ENCODE measurements at places on chromosomes 7 and 10. TPM values are rescaled to one million over a fixed set of nuclear protein-coding genes. Genes with fewer than 3 reads are reported as not detected.
A peak's percentile ranks its signal among the peaks of the same experiment; 100 is the strongest.

GRCh38 chr7:26526265-26526587 is 234.6 kb downstream of the SNX10 start:
- no peaks in the 10 kb centered on the region for H3K4me1 ChIP-seq
- no peaks in the 10 kb centered on the region for H3K36me3 ChIP-seq
- H3K27ac ChIP-seq, result no peak overlapping the region
- no peak overlapping the region for H3K4me3 ChIP-seq
- no peak for DNase-seq

- H3K4me3 ChIP-seq, result no peak overlapping the region
- no peak for DNase-seq
- H3K27ac ChIP-seq, result no peak overlapping the region
- peaks cover 10% of the 10 kb centered on the region for H3K27me3 ChIP-seq
- no peaks in the 10 kb centered on the region for H3K4me1 ChIP-seq
These were observed 19.3 kb upstream of the ING3 start for GRCh38 chr7:120931243-120931642.

- H3K27me3 ChIP-seq, result no peaks in the 10 kb centered on the region
- no peak overlapping the region for H3K4me3 ChIP-seq
These were observed 651.1 kb downstream of the SORCS1 start for GRCh38 chr10:106513352-106513771.

- no peaks in the 10 kb centered on the region for H3K36me3 ChIP-seq
- H3K4me3 ChIP-seq, result no peak overlapping the region
- DNase-seq, result no peak
- H3K27me3 ChIP-seq, result peaks cover 7% of the 10 kb centered on the region
- no peak overlapping the region for H3K27ac ChIP-seq
These were observed 13.4 kb upstream of the CRYGN start for GRCh38 chr7:151453326-151453791.

DNA sequence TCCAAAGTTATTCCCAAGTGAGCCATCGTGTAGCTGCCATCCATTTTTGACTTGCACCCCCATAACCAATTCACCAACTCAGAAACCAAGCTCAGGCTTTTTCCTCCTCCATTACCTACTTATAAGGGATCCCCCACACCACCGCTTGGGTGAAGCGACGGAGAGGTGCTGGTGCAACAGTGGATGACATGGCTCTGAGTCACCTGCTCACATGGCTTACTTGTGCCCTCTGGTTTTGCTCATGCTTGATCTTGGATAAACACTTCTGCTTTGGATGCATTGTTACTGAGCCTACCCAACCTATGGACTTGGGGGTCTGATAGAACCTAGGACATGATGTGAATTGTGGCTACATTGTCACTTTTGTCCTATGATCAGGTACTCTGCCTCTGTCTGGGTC is 12.0 kb upstream of the AKR1B1 start:
- H3K27ac ChIP-seq, result no peak overlapping the region
- DNase-seq, result no peak
- no peak overlapping the region for H3K4me3 ChIP-seq
- peaks cover 5% of the 10 kb centered on the region for H3K27me3 ChIP-seq
- H3K4me1 ChIP-seq, result no peaks in the 10 kb centered on the region

DNA sequence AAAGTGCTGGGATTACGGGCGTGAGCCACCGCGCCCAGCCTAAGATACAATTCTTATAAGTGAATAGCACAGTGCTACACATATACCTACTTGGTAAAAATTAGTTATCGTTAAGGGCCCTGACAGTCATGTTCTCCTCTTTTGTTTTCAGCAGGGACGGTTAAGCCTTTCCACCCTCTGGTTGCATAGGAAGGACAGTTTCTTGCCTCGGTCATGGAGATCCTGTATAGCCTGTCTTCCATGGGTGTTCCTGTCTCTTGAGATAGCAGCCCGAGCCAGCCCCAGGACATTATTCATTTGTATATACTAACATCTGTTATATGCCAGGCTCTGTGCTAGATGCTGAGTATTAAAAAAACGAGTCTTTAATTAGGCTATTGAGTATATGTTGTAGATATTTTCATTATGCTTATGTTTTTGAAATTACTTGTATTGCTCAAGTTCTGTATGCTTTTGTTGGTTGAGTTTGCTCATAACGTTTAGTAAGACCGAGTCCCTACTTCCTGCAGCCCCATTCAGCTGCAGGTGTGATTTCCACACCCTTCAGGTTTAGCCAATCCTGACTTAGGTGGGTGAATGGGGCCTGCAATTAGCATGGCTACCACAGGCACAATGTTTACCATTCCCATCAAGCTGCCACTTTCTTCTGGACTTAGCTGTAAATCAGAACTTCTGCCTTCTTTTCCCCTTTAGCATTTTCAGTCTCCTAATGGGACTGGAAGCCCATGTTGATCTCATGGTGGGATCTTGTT is 24.8 kb downstream of the CCSER2 start:
- H3K27me3 ChIP-seq, result no peaks in the 10 kb centered on the region
- H3K4me1 ChIP-seq, result peaks cover 75% of the 10 kb centered on the region
- no peaks in the 10 kb centered on the region for H3K36me3 ChIP-seq
- H3K4me3 ChIP-seq, result no peak overlapping the region

- peaks cover 9% of the 10 kb centered on the region for H3K36me3 ChIP-seq
- H3K4me1 ChIP-seq, result peaks cover 25% of the 10 kb centered on the region
- H3K4me3 ChIP-seq, result no peak overlapping the region
- no peak overlapping the region for H3K27ac ChIP-seq
- no peak for DNase-seq
- no peaks in the 10 kb centered on the region for H3K27me3 ChIP-seq
These were observed 99.5 kb upstream of the MXI1 start for GRCh38 chr10:110107887-110108286.

DNA sequence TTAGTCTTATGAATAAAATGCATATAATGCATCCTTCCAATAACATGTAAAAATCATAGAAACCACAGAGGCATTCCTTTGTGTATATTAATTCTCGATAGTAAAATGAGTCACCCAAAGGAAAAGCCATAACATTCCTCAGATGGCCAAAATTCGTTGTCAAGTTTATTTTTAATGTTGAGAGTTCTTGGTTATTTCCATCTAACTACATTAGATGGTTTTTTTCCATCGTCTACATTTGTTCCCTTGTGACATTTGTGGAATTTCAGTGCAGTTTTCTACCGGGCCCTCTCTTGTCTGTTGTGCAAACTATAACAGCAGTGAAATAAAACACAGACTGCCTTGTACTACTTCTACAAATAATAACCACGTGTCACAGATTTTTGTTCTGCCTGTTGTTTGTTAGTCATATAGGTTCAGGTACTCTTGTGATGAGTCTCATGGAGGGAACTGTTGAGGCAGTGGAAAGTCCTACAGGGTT is 54.7 kb upstream of the CCAR1 start:
- no peak for DNase-seq
- H3K27ac ChIP-seq, result no peak overlapping the region
- peak overlapping the region; percentile 23 for H3K4me3 ChIP-seq
- H3K27me3 ChIP-seq, result no peaks in the 10 kb centered on the region

DNA sequence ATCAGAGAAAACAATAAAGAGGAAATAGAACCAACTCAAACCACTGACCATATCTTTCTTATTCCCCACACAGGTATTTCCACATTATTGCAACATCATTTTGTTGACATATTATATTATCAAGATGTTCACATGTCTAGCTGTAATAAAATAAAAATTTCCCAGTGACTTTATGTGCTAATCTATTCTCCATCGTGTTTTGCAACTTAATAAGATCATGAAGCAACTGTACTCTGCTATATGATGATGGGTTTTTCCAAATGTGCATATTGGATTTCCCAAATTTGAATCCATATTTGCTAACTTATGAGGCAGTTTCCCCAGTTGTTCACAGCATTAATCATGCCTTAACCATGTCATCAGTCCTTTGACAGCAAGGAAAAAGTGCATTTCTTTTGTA is 127.8 kb downstream of the ITGB8 start:
- H3K27ac ChIP-seq, result no peak overlapping the region
- no peak for DNase-seq
- no peak overlapping the region for H3K4me3 ChIP-seq
- H3K4me1 ChIP-seq, result no peaks in the 10 kb centered on the region
- no peaks in the 10 kb centered on the region for H3K27me3 ChIP-seq
- no peaks in the 10 kb centered on the region for H3K36me3 ChIP-seq

GRCh38 chr7:81111781-81112540 is 193.1 kb upstream of the SEMA3C start:
- no peaks in the 10 kb centered on the region for H3K4me1 ChIP-seq
- no peak overlapping the region for H3K27ac ChIP-seq

GRCh38 chr7:83427884-83428283 is 221.1 kb downstream of the SEMA3E start:
- H3K4me1 ChIP-seq, result no peaks in the 10 kb centered on the region
- no peak overlapping the region for H3K4me3 ChIP-seq
- H3K27ac ChIP-seq, result no peak overlapping the region
- no peaks in the 10 kb centered on the region for H3K27me3 ChIP-seq

DNA sequence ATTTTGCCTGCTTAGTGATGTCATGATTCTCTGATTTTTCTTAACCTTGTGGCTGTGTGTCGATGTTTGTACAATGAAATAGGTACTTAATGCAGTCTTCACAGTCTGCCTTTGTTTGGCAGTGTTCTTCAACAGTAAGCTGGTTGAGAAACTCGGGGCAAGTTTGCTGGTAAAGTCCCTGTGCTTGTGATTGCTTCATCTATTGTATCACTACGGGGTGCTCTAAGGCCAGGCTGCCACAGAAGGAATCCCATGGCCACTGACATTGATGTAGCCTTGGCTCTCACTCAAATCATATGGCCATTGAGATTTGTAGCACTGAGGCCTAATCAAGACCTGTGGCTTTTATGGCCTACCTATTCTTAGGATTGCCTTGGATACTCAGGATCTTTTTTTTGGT is 33.5 kb upstream of the PRSS37 start:
- no peak for DNase-seq
- H3K4me1 ChIP-seq, result no peaks in the 10 kb centered on the region
- H3K36me3 ChIP-seq, result no peaks in the 10 kb centered on the region
- no peaks in the 10 kb centered on the region for H3K27me3 ChIP-seq

DNA sequence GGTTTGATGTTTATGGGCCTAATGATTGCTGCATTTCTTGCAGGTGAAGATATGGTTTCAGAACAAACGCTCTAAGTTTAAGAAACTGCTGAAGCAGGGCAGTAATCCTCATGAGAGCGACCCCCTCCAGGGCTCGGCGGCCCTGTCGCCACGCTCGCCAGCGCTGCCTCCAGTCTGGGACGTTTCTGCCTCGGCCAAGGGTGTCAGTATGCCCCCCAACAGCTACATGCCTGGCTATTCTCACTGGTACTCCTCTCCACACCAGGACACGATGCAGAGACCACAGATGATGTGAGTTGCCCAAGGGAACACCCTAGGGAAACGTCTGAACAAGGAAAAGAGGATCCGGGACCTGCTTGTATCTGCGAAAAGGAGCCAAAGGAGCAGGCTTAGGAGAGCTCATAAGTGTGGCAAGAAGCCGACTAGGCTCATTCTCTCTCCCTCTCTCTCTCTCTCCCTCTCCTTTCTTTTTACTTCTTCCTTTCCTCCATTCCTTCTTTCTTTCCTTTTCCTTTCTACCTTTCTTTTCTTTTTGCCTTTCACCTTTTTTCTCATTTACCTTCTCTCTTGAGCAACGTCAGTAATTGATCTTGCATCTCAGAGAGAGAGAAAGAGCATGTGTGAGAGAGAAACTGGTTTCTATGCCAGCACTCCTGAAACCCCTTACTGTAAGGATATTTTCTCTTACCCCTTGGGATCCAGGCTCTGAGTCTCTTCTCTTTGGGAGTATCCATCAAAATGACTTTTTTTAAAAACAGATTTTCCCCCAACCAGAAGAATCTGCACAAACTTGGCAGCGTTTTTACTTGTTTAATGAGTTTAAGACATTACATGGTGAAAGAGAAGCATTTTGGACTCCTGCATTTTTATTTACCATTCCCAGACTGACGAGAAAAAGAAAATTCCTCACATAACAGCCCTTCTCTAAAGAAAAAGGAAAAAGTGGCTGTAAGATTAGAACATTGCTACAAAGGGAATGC is 4.7 kb downstream of the DLX6 start:
- peaks cover 17% of the 10 kb centered on the region for H3K4me1 ChIP-seq
- no peak overlapping the region for H3K4me3 ChIP-seq
- peaks cover 83% of the 10 kb centered on the region for H3K27me3 ChIP-seq
- peaks cover 4% of the 10 kb centered on the region for H3K36me3 ChIP-seq
- no peak overlapping the region for H3K27ac ChIP-seq

GRCh38 chr10:32376771-32377170 is 29.8 kb upstream of the EPC1 start:
- peaks cover 4% of the 10 kb centered on the region for H3K36me3 ChIP-seq
- H3K27me3 ChIP-seq, result no peaks in the 10 kb centered on the region
- peaks cover 37% of the 10 kb centered on the region for H3K4me1 ChIP-seq
- no peak overlapping the region for H3K4me3 ChIP-seq
- no peak overlapping the region for H3K27ac ChIP-seq

DNA sequence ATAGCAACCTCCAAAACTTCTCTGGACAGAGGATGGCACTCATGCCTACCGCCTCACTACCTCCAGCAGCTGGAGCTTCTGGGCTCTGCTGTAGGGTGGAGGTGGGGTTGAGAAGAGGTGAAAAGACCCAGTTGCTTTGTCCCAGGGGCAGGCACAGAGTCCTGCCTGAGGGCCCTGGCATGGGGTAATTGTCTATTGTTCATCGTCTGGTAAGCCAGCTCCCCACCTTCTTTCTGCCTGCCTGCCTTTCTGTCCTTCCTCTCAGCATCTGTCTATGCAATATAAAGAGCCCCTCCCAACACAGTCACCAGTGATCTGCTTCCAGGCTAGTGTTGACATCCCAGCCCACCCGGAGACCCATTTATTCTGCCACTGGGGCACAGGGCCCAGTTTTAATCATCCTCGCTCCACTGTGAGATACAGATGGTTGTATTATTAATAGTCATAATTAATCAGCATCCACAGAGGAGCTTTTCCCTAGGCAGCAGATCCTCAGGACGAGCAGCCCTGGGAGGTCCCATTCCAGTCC is 39.0 kb downstream of the ZMIZ1 start:
- no peak for DNase-seq
- H3K27ac ChIP-seq, result no peak overlapping the region
- peaks cover 17% of the 10 kb centered on the region for H3K4me1 ChIP-seq
- H3K4me3 ChIP-seq, result no peak overlapping the region
- H3K36me3 ChIP-seq, result no peaks in the 10 kb centered on the region
- no peaks in the 10 kb centered on the region for H3K27me3 ChIP-seq

GRCh38 chr10:4804465-4804864 is 21.5 kb upstream of the AKR1E2 start:
- H3K4me1 ChIP-seq, result no peaks in the 10 kb centered on the region
- no peaks in the 10 kb centered on the region for H3K36me3 ChIP-seq
- no peak overlapping the region for H3K4me3 ChIP-seq
- peaks cover 6% of the 10 kb centered on the region for H3K27me3 ChIP-seq
- H3K27ac ChIP-seq, result no peak overlapping the region

Gene AGAP4
- total RNA-seq, result 34.0 TPM

Gene ECHS1
- total RNA-seq, result 47.2 TPM

Gene SLC26A3
- not detected for total RNA-seq

Gene VWDE
- 0.43 TPM for total RNA-seq

Gene FAM25G
- total RNA-seq, result not detected

Gene GPER1
- total RNA-seq, result 0.56 TPM

Gene PTPN12
- 10.5 TPM for total RNA-seq

Gene WDFY4
- total RNA-seq, result 1.7 TPM

Gene GIMAP8
- 13.1 TPM for total RNA-seq

Gene ALKBH4
- 9.1 TPM for total RNA-seq

Gene ACBD7
- total RNA-seq, result 2.5 TPM

Gene DNAH11
- total RNA-seq, result not detected

Gene PSD
- 8.6 TPM for total RNA-seq

Gene FAM237B
- not detected for total RNA-seq

Gene CALY
- not detected for total RNA-seq

Gene RBP3
- not detected for total RNA-seq
